ENCODE measurements at places on chromosomes 7 and 10. TPM values are rescaled to one million over a fixed set of nuclear protein-coding genes. Genes with fewer than 3 reads are reported as not detected.

DNA sequence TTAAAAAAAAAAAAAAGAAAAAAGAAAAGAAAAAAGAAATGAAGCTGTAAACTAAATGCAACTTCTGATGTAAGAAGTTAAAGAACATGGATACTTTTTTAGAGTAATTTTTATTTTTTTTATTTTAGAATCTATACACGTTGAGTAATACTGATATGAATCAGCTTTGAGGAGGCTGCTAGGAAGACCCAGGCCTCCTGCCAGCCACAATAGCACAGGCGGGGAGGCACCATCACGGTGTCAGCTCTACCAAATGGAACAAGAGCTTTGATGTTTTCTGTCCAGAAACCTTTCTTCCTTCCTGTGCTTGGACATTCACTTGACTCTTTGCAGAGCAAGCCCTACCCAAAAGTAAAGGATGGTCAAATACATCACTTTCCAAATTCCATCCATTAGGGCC, 45.3 kb upstream of the EGR2 start:
- no peaks in the 10 kb centered on the region for H3K4me1 ChIP-seq
- no peaks in the 10 kb centered on the region for H3K36me3 ChIP-seq
- DNase-seq = no peak
- H3K4me3 ChIP-seq = no peak overlapping the region

DNA sequence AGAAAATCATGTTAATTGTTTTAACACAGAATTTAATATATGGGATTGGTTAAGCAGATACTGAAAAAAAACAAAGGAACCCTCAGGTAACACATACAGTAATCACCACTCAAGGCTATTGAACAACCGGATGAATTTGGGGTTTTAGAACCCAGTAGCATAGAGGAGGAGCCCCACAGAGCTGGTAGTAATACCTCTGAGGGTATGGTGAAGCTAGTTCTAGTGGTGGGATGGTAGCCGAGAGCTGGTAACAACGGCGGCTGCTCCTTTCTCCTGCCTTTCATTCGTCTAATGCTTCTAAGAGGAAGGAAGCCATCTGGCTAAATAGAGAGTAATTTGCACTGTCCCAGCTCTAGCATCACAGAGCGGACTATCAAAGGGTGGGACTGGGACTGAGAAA, 52.2 kb downstream of the WAC start:
- no peaks in the 10 kb centered on the region for H3K4me1 ChIP-seq
- no peak overlapping the region for H3K27ac ChIP-seq
- peaks cover 53% of the 10 kb centered on the region for H3K36me3 ChIP-seq
- H3K4me3 ChIP-seq = no peak overlapping the region
- DNase-seq = no peak

CYP26C1 gene
- 0.21 TPM for total RNA-seq

DNA sequence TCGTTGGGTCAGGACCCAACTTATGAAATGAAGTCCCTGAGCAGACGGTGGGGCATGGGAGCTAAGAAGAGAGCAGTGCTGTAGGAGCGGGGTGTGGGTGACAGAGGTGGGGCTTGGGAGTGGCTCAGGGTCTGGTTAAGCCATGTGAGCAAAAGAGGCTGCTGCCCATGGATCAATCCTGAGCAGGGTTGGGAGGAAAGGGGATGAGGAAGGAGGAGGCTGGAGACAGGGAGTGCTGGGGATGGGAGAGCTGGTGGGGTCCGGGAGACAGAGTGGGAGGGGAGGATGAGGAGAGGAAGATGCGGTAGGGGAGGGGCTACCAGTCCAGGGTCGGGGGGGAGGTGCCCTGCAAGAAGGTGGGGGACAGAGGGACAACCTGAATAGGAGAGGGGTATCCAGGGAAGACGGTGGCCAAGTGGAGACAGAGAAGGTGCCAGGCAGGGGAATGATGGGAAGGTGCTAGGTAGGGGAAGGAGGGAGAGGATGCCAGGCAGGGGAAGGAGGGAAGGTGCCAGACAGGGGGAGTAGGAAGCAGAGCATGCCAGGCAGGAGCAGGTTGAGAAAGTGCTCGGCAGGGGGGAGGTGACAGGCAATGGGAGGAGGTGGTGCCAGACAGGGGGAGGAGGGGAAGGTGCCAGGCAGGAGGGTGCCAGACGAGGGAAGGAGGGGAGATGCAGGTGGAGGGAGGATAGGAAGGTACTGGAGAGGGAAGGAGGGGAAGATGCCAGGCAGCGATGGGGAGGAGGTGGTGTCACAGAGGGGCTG, 27.5 kb upstream of the SMARCD3 start:
- DNase-seq = no peak
- H3K27ac ChIP-seq = no peak overlapping the region
- H3K4me3 ChIP-seq = peak overlapping the region; percentile 63
- no peaks in the 10 kb centered on the region for H3K4me1 ChIP-seq
- no peaks in the 10 kb centered on the region for H3K27me3 ChIP-seq

GRCh38 chr10:119473771-119474170, 68.7 kb downstream of the RGS10 start:
- H3K27ac ChIP-seq = no peak overlapping the region
- H3K27me3 ChIP-seq = peaks cover 38% of the 10 kb centered on the region
- H3K36me3 ChIP-seq = no peaks in the 10 kb centered on the region
- H3K4me1 ChIP-seq = no peaks in the 10 kb centered on the region

All from H1 (cell line).